Muscle of leg (tissue), 16 donors: ENCODE measurements at places on chromosomes 2 and 18. TPM values are rescaled to one million over a fixed set of nuclear protein-coding genes. Genes with fewer than 3 reads are reported as not detected.
A peak's percentile ranks its signal among the peaks of the same experiment; 100 is the strongest.

IL1RL2 gene
- 0.27 TPM for total RNA-seq

DNA sequence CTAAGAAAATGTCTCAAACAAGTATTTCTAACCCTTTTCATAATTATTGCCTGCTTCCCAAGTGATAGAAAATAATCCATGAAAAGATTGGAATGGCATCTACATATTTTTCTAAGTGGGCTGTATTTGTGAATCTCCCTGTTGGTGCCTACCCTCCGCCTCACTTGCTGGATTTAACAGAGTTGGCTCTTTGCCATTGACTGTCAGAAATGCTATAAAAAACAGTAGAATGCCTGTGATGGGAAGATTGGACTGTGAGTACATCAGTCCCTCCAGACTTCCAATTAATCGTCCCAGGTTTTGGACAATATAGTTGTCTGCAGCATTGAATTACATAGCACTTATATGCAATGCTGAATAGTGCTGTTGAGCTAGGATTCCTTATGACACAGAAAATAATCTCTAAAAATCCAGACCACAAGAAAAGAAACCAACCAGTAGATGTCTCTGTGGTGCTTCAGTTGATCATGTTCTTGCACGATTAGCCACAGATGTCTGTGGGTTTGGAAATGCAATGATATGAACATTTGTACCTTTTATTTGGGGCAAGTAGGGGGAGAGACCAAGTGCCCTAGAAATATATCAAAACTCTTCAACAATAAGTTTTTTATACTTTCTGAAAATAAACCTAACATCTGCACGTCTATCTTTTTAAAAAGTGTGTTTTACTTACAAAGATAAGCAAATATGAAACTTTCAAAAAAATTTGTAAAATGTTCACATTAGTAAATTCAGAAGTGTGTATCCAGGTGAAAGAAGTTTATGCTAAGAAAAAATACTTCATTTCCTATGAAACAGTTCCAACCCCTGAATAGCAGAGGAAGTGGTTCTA, 88.5 kb downstream of the DYNAP start:
- no peak overlapping the region for H3K4me3 ChIP-seq
- H3K27me3 ChIP-seq, result no peaks in the 10 kb centered on the region
- H3K4me1 ChIP-seq, result no peaks in the 10 kb centered on the region
- peak; percentile 86 for DNase-seq
- no peak overlapping the region for H3K27ac ChIP-seq

DNA sequence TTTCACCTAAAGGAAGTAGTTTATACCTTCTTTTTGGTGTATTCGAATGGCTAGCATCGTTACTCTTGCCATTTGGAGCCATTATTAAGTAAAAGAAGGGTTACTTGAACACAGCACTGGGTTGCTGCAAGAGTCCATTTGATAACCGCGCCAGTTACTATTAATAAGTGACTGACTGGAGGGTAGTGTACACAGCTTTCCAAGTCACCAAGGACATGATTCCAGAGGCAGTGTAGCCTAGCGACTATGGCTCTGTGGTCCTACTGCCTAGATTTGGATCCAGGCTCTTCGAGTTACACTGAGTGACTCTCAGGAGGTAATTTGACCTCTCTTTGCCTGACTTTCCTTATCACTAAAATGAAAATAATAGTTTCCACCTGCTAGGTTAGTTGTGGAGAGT, 206.8 kb downstream of the MEIS1 start:
- no peaks in the 10 kb centered on the region for H3K36me3 ChIP-seq
- H3K4me1 ChIP-seq, result no peaks in the 10 kb centered on the region
- DNase-seq, result no peak

- no peak overlapping the region for H3K27ac ChIP-seq
- no peak for DNase-seq
- H3K36me3 ChIP-seq, result peaks cover 29% of the 10 kb centered on the region
- no peaks in the 10 kb centered on the region for H3K27me3 ChIP-seq
These were observed 29.0 kb upstream of the RPL37A start for GRCh38 chr2:216469661-216470060.

- H3K27me3 ChIP-seq, result no peaks in the 10 kb centered on the region
- H3K36me3 ChIP-seq, result no peaks in the 10 kb centered on the region
- no peaks in the 10 kb centered on the region for H3K4me1 ChIP-seq
- DNase-seq, result no peak
These were observed 46.1 kb upstream of the STPG4 start for GRCh38 chr2:47201224-47201623.

DNA sequence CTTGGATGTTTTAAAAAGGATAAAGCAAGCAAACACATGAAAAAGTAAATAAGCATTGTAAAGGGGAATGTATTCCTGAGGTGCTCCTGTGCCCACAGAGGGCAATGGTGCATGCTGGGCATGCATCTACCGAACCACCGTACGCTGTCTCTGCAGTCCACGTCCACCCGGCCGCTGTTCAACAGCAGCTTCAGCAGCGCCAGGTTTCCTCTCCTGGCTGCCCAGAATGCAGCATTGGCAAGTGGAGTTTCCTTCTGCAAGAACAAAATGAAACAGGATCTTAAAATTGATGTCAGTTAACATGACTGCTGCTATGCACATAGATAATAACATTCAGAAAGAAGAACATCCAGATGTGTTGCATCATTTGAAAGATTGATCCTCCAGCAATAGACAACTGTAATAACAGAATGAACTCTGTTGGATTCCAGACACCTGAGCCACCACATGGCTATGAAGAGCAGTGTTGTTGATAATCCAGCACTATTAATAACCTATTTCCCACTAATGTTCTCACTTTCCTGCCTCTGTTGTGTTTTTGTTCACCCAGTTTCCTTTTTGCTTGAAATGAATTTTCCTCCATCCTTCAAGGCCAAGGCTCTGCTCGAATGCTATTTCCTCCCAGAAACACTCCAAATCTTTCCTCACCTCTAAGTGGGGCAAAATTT, 13.6 kb downstream of the ANKRD29 start:
- no peaks in the 10 kb centered on the region for H3K36me3 ChIP-seq
- no peak overlapping the region for H3K4me3 ChIP-seq
- peaks cover 4% of the 10 kb centered on the region for H3K4me1 ChIP-seq
- peak; percentile 69 for DNase-seq
- H3K27me3 ChIP-seq, result no peaks in the 10 kb centered on the region

GRCh38 chr2:98804736-98805135, 73.8 kb upstream of the MGAT4A start:
- no peaks in the 10 kb centered on the region for H3K36me3 ChIP-seq
- no peak for DNase-seq
- H3K4me3 ChIP-seq, result no peak overlapping the region

FRZB gene
- total RNA-seq, result 19.2 TPM

DNA sequence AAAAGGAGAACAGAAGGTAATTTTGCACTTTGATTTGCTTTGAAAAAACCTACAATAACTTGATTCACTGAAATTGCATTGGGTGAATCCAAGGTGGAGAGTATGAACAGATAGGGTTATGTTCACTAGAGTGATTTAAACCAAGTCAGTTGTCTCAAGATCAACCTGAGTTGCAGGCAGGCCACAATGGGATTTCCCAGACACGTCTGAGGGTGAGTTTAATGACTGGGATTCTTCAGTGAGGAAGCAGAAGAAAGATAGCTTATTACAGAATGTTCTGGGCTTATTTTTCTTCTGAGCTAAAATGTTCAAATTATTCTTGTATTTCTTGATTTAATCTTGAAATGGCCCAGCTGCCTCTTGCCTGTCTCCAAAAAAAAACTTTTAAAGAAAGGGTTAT, 20.1 kb downstream of the COL4A4 start:
- H3K27me3 ChIP-seq, result no peaks in the 10 kb centered on the region
- no peaks in the 10 kb centered on the region for H3K4me1 ChIP-seq
- H3K36me3 ChIP-seq, result no peaks in the 10 kb centered on the region
- no peak overlapping the region for H3K27ac ChIP-seq
- no peak for DNase-seq
- H3K4me3 ChIP-seq, result no peak overlapping the region
